ENCODE measurements at places on chromosomes 16 and 17.

DNA sequence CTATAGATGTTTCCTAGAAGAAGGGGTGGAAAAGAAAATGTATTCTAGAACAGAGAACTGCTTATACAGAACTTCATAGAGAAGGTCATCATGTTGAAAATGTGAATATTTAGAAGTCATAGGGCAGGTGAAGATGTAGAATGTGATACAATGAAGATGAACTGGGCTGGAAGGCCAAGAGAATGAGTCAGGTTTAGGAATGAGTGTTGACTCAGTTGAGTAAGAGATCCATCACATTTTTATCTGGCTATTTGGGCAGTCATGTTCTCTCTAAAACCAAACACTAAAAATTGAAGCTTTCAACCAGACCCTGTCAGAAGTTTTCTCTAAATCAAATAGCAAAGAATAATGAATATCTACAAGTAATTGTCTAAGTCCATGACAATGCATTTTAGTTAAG, 660.5 kb downstream of the KCNJ2 start:
- peak; percentile 13 for DNase-seq

GRCh38 chr16:65260746-65261145, 138.9 kb upstream of the CDH11 start:
- no peak for DNase-seq

DNA sequence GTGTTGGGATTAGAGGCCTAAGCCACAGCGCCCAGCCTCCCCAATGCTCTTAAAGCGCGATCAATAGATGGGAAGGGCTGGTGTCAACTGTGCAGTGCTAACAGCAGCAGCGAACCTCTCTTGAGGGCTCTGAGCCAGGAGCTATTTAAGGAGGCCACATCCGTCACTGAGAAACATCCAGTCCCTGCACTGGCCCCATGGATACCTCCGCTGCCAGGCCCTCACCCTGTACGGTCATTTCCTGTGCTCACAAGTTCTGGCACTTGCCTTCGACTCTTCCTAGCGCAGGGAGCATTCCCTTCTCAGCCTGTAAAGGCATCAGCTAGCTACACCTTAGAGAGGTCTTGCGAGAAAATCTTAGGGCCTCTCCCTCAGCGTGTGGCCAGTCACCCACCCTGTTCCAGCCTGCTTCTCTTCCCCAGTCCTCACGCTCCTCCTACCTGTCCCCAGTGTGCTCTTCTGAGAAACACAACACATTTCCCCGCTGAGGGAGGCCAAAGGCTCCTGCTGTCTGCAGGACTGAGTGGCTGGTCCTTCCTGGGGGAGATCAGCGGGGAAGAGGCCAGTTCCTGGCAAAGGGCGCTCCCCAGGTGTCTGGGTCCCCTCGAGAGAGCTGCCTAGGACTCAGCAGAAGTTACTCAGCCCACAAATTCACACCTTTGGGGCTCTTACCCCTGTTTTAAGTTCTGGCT, 28.6 kb downstream of the GTF3C1 start:
- no peak for DNase-seq

- no peak for DNase-seq
Observed at GRCh38 chr16:11692171-11692570, 23.9 kb downstream of the SNN start.

- DNase-seq, result no peak
Observed at GRCh38 chr16:52089476-52089875, 457.5 kb downstream of the TOX3 start.

GRCh38 chr17:9475101-9475658, 100.4 kb downstream of the STX8 start:
- DNase-seq, result no peak

- no peak for DNase-seq
Observed at GRCh38 chr16:23699100-23699499, 13.9 kb downstream of the ERN2 start.

GRCh38 chr16:89706518-89707260, 5.2 kb upstream of the SPATA2L start:
- DNase-seq, result no peak

- DNase-seq, result no peak
Observed at GRCh38 chr17:75889454-75889853, 7.3 kb downstream of the TRIM65 start.

- DNase-seq, result no peak
Observed at GRCh38 chr17:7203391-7203790, 16.2 kb downstream of the DLG4 start.

GRCh38 chr17:16974569-16975276, 2.8 kb upstream of the TNFRSF13B start:
- no peak for DNase-seq

- no peak for DNase-seq
Observed at GRCh38 chr16:81198635-81199034, 39.9 kb upstream of the BCO1 start.

DNA sequence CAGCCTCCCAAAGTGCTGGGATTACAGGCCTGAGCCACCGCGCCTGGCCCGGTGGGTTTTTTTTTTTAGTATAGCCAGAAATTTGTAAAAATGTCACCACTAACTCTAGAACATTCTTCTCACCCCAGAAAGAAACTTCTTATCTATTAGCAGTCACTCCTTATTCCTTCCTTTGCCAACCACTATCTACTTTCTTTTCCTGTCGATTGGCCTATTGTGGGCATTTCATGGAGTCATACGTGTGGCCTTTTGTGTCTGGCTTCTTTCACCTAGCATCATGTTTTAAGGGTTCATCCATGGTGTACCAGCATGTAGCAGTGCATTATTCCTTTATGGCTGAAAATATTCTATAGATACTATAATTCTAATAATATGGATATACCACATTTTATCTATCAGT, 3.6 kb downstream of the CYB5D2 start:
- no peak for DNase-seq

DNA sequence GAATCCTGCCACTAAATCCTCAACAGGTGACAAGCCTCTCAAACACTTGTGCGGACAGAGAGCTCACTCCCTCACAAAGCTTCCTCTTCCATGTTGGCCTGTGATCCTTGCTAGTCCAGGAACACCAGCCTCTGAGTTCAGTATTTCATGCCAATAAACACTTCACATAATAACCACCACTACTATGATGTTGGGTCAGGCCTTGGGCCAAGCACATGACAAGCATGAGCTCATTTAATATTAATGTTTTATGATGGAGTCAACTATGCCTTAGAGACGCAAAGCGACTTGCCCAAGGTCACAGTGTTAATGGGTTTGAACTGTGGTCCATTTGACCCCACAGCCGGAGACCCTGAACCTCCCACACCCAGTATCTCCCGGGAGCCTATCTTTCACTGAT, 129.1 kb downstream of the GAS7 start:
- DNase-seq, result no peak

- no peak for DNase-seq
Observed at GRCh38 chr16:1146409-1146808, 6.5 kb upstream of the CACNA1H start.

GRCh38 chr17:4771519-4772234, at the start of gene TM4SF5:
Gene TM4SF5 (plus strand): TSS chr17:4771886. CDS start chr17:4771923, 37 bp downstream.
- no peak for DNase-seq

DNA sequence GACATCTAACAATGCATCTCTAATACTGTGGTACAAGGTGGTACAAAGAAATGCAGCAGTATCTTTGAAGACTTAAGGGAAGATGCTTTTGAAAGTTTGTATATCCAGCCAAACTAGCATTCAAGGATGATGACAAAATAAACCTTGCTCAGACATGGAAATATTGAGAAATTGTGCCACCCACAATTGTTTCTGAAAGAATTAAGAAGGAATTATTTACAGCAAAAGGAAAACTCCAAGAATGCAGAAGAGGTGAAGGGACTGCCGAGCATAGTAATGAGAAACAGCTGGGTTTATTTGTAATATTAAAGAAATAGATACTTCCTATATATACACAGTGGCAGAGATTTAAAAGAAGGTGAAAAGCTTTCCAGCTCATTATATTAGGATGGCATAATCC, 29.5 kb downstream of the PMFBP1 start:
- no peak for DNase-seq

DNA sequence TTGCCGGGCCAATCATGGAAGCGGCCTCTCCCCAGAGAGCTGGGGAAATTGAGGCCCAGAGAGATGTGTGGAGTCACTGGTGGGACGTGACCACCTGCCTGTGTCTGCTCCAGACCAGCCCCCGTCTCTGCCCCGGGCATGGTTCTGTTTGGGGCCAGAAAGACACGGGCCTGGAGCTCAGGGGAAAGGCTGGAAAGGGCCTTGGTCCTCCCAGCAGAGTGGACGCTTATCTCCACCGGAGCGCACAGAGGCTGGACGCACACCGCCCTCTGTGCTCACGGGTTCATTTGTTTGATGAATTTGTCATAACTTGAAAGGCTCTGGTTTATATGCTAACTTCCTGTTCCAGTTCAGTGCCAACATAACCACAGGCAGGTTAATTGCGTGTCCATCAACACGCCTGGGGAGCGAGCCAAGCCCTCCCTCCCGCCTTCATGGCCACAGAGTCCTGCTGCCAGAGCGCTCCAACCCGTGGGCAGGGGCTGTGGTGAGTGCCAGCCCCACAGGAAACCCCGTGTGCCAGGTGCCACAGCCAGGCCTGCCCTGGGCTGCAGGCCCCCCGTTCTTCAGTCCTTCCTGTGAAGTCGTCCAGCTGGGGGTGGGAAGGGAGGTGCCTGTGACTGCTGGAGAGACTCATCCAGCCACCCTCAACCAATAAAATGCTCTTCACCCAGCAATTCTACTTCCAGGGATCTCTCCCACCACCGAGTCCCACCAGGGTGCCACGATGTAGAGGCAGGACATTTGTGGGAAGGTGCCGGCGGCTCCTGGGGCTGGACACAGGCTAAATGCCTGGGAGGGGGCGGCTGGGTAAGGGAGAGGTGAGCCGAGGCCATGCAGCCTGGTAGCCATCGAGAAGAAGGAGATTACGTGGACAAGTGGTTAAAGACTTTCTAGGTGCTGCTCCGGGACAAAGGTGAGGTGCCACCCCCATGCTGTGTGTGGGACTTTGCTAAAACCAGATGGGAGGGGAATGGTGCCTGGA, 29.4 kb upstream of the BAHCC1 start:
- peak; percentile 95 for DNase-seq

- peak; percentile 8 for DNase-seq
Observed at GRCh38 chr17:4604111-4604644, 19.8 kb downstream of the SMTNL2 start.

DNA sequence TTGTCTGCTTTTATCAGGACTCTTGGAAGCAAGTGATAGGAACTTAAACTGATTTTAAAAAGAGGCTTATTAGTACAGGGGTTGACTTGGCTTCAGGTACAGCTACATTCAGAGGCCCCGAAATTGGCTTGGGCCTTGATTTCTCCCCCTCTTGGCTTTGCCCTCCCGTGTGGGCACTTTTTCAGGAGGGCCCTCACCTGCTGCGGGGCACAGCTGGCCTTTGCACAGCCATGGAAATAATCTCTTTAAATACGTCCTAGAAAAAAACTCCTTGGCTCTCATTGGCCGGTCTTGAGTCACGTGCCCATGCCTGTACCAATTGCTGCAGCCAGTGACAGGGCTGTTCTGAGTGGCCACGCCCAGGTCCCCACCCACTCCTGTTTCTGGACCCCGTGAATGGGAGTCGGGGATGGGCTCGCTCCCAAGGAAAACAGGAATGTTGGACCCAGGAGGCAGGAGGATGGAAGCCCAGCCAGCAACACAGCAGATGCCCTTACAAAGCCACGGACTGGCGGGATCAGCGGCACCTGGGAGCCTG, 15.0 kb downstream of the CA5A start:
- DNase-seq, result no peak

GRCh38 chr16:79076047-79076767, 524.3 kb downstream of the MAF start:
- DNase-seq, result no peak

- no peak for DNase-seq
Observed at GRCh38 chr17:31286587-31286986, 10.5 kb downstream of the OMG start.

DNA sequence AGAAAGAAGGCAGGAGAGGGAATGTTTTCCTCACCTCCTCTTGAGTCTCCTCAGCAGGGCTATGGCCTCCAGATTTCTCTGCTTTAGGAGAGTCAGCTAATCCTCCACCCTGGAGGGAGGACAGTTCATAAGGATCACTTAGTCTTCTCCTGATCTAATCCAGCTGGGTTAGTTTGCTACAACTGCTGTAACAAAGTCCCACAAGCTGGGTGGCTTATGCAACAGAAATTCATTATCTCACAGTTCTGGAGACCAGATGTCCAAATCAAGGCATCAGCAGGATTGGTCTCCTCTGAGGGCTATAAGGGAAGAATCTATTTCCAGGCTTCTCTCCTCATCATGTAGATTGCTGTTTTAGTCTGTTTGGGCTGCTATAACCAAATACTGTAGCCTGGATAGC, 40.6 kb upstream of the XYLT1 start:
- DNase-seq, result no peak

GRCh38 chr16:88730632-88731607, 24.6 kb downstream of the CTU2 start:
- DNase-seq, result no peak

- DNase-seq, result peak; percentile 30
Observed at GRCh38 chr17:10683853-10684252, 13.5 kb downstream of the SCO1 start.

GRCh38 chr17:13743906-13744305, 142.2 kb upstream of the HS3ST3A1 start:
- DNase-seq, result peak; percentile 35

- DNase-seq, result peak; percentile 26
Observed at GRCh38 chr17:36149296-36149820, 27.1 kb downstream of the TBC1D3B start.

DNA sequence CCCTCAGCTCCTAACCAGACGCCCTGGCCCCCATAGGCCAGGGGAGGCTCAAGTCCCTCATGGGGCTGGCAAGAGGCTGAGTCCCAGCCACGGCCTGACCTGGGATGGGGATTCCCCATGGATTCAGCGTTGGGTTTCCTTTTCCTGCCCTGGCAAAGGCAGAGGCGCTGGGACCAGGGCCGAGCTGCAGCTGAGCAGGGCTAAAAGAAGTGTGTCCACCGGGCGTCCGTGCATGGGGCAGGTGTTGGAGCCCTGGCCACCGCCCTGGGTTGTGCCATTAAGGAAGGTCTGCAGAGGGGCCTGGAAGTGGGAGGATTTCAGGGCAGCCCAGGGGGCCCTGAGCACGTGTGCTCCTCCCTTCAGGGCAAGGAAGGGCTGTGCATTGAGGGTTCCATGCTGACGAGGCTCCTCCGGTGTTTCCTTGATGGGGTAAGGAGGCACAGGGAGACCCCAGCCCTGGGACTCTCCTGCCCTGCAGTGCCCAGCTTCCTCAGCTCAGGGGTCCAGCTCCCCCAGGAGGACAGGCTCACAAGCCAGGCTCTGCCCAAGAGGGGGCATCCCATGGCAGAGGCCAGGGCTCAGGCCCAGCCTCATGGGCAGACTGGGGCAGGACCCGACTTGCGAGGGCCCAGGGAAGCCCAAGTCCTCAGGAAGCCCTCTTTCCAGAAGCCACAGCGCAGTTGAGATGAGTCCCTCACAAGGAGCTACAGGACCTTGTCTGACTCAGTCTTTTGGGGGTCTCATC, 10.1 kb downstream of the TBC1D26 start:
- DNase-seq, result no peak

- DNase-seq, result no peak
Observed at GRCh38 chr16:17232487-17232886, 238.3 kb downstream of the XYLT1 start.

All from MCF 10A (cell line).